HTR-8/SVneo (cell line): ENCODE measurements at places on chromosomes 5 and 9.

GRCh38 chr9:109101810-109102209 lies 17.9 kb downstream of the TMEM245 start:
- DNase-seq, result no peak

GRCh38 chr5:91541696-91542095 lies 158.6 kb upstream of the ARRDC3 start:
- no peak for DNase-seq

DNA sequence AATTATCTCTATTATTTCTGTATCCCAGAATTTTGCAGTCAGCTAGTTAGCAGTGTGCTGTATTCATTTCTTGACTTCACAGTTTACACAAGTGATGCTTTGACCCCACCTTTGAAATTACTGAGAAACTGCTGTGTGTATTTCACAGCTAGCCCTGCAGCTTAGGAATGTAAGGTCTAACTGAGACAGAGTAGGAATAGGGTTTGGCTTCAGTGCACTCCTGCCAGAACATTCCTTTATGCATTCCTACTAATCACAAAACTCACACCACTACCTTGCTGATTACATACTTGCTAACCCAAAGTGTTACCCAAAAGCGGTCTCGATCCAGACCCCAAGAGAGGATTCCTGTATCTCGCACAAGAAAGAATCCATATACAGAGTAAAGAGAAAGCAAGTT lies 551.8 kb downstream of the CDH9 start:
- DNase-seq, result no peak

DNA sequence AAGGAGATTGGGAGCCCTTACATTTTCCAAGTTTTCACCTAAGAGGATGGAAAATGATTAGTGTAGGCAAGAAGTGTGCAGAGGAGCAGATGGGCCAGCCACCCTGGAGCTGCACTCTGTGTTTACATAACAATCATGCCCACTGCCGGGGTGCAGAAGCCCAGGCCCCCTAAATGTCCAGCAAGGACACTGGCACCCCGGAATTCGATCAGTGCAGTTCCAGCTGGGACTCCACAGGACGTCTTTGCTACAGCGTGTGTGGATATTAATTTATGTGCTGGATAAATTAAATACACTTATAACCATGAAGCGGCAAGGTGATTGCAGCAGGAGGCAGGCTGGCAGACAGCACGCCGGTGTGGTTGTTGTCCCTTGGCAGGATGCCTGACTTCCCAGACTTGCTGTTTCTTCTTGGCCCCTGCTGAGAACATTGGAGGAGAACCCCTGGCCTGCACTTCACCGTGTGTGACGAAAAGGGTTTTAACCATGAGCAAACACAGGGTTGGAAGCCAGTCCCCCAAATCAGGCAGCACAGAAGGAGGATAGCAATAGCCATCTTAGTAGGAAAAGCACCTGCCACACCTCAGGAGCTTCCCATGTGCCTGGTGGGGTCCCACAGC lies 73.7 kb downstream of the GADD45G start:
- no peak for DNase-seq

- DNase-seq, result no peak
Measured at GRCh38 chr5:55031492-55031891, 7.4 kb downstream of the GZMK start.

GRCh38 chr5:157148734-157149615 lies 6.3 kb upstream of the MED7 start:
- DNase-seq, result peak; percentile 65

DNA sequence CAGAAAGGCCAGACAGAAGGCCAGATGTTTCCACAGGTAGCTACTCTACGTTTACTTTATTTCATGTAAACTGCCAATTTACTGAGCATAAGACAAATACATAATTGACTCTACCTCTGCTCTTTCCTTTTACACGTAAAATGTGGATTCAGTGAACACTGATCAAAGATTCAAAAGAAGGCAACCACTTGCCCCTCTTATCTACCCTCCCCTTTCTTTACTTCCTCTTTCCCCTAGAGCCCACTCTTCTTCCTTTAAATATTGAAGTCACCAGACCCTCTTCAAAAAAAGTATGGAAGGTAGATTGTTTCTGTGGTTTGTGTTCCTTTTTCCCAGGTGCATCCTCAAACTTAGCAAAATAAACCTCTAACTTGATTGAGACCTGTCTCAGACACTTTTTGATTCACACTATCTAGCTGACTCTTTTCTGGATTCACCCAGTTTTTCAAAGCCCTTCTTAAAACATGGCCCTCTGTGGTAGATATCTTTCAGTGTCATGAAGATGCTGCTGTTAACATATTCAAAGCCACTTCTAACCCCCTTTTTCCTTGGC lies 6.7 kb downstream of the FAM114A2 start:
- no peak for DNase-seq

DNA sequence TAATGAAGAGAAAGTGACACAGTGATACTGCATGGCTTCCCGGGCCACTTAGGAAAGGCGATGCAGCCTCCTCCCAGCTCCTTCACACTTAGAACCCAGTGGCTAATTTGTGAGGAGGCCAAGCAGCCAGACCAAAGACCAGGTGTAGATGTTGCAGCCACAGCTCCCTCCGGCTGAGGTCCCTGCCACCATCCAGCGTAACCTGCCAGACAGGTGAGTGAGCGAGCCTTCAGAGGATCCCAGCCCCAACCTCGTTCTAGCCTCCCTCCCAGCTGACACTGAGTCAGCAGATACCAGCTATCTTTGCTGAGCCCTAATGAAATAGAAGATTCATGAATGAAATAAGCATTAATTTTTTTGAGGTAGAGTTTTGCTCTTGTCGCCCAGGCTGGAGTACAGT lies 59.7 kb downstream of the COL23A1 start:
- no peak for DNase-seq

DNA sequence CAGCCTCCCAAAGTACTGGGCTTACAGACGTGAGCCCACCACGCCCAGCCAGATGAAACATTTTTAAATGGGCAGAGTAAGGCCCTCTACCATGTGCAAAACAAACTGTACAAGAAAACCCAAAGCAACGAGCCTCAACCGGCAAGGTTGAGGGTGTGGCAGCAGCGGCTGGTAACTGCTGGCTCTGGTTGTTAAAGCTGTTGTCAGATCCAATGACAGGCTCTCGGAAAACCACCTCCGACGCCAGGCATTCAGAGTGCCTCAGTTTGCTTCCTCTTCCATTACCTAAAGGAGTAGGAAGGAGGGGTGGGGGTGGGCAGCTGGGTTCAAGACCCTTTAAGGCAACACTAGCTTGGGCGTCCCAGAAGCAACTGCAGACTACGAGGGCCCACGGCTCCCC lies 2.4 kb upstream of the ASB6 start:
- no peak for DNase-seq

- no peak for DNase-seq
Measured at GRCh38 chr9:95522871-95523370, 6.2 kb upstream of the PTCH1 start.

GRCh38 chr5:154473581-154474283 lies 4.3 kb downstream of the HAND1 start:
- no peak for DNase-seq

- no peak for DNase-seq
Measured at GRCh38 chr5:138945421-138946240, 70.5 kb upstream of the LRRTM2 start.

DNA sequence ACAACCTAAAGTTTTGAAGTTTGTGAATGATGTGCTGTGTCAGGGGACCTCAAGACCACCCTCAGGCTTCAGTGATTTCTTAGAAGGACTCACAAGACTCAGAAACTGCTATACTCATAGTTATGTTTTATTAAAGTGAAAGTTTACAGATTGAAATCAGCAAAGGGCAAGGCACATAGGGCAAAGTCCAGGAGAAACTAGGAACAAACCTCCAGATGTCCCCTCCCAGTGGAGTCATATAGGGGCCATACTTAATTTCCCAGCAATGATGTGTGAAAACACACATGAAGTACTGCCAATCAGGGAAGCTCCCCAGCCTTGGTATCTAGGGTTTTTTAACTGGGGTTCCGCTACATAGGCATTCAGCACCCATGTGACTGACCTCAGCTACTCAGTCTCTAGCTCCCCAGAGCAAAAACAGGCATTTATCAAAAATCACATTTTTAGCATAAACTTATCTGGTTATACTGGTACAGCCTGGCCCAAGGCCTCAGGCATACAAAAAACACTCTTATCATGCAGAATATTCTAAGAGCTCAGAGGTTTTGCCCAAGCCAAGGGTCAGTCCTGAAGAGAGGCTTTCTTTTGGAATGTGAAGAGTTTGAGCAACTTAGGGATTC lies 74.7 kb upstream of the ANKRD55 start:
- DNase-seq, result no peak

DNA sequence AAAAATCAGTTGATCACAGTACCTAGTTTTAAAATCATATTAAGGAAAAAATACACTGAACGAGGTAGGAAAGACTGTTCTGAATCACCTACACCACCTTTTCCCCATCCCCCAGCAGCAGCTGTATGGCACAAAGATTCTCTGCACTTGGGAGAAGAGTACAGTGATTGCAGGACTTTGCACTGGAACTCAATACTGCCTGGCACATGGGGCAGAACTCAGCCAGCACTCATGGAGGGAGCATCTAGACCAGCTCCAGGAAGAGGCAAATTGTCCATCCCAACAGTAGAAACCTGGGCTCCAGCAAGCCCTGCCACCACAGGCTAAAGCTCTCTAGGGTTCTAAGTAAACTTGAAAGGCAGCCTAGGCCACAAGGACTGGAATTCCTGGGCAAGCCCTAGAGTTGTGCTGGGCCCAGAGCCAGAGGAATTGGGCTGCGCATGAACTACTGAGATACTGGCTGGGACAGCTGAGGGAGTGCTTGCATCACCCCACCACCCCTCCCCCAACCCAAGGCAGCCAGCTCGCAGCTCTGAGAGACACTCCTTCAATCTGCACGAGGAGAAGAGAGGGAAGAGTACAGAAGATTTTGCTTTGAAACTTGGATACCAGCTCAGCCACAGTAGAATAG lies 654.4 kb upstream of the CDH6 start:
- DNase-seq, result no peak

GRCh38 chr9:136981588-136982231 lies 1.1 kb upstream of the LCNL1 start:
- no peak for DNase-seq

DNA sequence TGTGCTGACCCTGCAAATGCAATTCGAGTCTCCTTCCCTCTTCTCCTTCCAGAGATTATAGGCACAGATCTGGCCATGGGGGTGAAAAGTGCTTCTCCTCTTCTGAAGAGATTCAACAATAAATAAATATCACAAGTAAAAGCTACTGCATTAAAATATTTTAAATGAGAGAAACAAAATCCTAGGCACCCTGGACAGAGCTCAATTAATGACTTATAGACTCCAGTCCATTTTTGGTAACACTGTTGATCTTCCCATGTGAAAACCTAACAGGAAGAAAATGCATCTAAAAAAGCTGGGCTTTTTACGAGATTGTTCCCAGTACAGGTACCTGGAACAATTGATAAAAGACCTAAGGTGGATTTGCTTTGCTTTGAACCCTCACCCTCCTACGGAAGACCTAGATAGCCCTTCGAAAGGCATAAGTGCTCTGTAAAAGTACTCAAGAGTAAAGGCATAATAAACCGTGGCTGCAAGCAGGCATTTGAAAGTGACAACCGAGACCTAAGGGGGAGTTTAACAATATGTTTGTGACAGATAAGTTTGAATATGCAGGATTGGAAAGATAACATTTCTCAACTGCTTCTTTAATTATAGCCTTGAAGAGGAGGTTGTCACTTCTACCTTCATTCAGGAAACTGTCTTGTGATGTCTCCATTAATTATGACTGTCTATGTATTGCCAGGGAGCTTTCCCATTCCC lies 29.4 kb upstream of the MED10 start:
- DNase-seq, result no peak

- DNase-seq, result no peak
Measured at GRCh38 chr9:16434526-16434925, 435.9 kb downstream of the BNC2 start.

DNA sequence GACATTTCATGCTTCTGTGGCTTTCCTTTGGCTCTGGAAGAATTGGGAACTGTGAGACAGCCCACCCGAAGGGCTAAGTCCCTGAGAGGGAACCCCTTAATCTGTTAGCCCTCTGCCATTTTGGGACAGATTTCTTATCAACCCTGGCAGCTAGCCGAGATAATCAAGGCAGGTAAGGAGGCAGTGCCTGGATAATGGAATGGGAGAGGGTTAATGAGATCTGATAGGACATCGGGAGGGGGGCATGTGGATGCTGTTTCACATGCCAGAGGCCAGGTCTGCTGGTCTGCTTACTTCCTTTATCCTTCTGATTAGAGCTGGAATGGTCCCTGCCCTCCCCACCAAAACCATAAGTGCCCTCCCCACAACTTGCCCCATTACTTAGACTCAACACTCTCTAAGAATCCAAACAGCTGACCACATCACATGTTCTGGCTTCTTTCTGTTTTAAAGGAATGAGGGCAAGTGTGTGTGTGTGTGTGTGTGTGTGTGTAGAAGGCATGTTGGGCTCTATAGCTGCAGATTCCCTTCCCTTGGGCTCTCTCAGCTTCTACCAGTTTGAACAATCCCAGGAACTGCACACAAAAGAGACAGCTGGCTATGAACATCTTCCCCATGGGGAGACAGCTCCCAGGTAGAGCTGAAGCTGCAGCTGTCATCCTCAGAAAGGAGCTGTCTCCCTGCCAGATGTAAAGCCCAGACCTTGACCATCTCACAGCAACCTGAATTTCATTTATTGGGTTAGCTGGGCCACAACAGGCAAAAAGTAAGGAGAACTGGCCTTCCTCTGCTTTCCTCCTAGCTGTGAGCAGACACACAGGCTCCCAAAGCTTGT lies 221.3 kb downstream of the PIK3R1 start:
- no peak for DNase-seq
